Stimulated activated CD8-positive, alpha-beta memory T cell treated with anti-CD3 and anti-CD28 coated beads, Interleukin-12 subunit alpha, Interleukin-12 subunit beta, amount 100 ng/mL, for 4 hours (primary cell): ENCODE measurements at places on chromosomes 3 and 15.
A peak's percentile ranks its signal among the peaks of the same experiment; 100 is the strongest.

- no peak for DNase-seq
These were observed 16.3 kb downstream of the SLC35G2 start for GRCh38 chr3:136835089-136835812.

GRCh38 chr3:72862314-72863090 is 14.3 kb upstream of the SHQ1 start:
- DNase-seq, result no peak

GRCh38 chr3:120498556-120499346 is 48.0 kb upstream of the FSTL1 start:
- no peak for DNase-seq

- DNase-seq, result no peak
These were observed 3.4 kb upstream of the FAM43A start for GRCh38 chr3:194682189-194682693.

DNA sequence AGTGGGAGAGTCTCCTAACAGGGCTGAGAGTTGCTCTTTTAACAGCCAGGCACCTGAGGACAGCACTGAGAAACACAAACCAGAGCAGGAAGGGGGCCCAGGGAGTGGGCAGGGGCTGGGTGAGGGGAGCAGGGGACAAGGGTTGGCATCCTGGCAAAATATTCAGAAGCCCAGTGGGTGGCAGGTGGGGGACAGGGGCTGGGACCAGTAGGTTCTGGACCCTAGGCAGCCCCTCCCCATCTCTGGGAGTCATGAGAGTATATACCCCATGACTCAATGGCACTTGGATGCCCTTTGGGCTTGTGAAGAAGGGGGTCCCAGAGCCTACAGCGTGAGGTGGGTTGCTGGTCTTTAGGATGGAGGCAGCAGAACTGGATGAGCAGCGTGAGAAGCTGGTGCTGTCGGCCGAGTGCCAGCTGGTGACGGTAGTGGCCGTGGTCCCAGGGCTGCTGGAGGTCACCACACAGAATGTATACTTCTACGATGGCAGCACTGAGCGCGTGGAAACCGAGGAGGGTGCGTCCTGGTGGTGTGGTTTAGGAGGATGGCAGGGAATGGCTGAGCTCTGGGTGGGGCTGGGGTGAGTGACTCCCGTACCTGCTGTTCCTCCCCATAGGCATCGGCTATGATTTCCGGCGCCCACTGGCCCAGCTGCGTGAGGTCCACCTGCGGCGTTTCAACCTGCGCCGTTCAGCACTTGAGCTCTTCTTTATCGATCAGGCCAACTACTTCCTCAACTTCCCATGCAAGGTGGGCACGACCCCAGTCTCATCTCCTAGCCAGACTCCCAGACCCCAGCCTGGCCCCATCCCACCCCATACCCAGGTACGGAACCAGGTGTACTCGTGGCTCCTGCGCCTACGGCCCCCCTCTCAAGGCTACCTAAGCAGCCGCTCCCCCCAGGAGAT is 24.2 kb downstream of the NBEAL2 start:
- no peak for DNase-seq

DNA sequence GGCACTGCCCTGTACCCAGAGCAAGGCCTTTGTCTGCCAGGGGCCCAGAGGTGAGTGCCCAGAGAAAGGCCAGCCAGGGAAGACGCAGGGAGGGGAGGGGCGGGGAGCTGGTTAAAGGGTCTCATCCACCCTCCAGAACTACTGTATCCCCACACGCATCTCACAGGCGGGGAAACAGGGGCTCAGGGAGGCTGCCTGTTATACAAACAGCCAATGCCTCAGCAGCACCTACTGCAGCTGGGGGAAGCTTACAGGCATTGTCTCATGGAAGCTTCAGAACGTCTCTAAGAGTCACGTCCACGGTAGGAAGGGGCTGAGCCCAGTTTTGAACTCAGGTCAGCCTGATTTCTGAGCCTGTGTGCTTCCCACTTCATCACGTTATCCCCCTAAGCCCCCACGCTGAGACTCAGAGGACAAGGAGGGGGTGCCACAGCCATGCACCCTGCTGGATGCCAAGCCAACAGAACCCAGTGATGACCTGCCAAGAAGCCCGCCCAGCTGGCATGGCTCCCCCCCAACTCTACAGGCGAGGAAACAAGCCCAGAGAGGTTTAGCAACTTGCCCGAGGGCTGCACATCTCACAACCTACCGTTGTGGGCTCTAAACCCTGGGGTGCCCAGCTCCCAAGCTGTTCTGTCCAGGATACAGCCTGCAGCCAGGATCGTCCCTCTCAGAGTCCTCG is 54.5 kb downstream of the IQSEC1 start:
- DNase-seq, result no peak

GRCh38 chr15:89410039-89410435 is 75.4 kb upstream of the POLG start:
- no peak for DNase-seq

DNA sequence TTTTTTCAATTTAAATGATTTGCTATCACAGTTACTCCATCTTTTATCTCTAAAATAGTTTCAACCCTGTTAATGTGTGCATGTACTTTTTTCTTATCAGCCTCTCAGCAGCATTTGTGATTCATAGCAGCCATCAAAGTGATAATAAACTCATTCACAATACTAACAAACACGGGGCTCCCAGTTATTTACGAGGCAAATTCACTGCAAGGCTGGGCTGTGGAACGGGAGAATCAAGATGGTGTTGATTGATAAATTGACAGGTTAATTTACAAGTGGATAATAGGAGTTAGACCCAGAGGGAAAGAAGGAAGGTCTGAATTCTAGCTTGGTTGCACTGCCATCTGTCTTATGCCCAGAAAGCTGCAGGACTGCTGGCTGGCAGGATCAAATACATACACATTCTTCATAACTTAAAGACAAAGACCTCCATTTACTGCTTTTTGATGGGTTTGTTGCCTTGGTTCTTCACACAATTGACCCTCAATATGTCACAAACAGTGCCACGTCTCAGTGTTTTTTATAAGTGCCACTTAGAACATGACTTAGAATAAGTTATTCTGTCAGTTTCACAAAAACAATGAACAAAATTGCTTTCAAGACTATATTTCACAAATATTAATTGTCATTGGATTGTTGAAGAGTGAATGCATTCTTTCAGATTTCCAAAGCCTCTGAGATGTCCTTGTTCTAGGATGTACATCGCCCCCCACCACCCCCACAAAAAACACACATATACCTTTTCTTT is 562.8 kb downstream of the NR2F2 start:
- no peak for DNase-seq

DNA sequence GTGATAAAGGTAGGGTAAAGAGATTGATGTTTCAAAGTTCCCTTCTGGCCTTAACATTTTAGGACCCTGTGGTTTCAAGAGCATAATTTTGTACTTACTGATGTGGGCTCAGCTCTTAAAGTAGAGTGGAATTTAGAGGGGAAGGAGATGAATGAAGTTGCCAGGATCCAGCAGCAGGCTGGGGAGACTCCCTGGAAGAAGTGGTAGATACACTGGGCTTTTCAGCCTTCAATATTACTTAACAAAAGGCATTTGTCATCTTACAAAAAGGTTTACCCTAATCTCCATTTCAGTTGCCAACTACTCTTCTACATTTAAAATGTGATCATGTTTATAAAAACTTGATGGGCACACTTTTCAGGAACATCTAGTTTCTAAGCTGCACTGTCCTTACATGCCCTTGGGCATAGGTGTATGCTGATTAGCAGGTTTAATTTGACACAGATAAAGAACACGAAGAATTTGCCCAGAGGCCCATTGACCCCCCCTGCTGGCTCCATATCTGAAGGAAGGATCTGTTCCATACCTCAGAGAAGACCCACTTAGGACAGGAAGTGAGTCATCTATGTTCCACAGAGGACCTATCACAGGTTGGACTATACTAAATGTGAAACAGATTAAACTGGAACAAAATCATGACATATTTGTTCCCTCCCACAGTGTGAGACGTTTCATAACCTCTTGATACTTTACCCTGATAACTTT is 93.0 kb upstream of the LPP start:
- peak; percentile 29 for DNase-seq

DNA sequence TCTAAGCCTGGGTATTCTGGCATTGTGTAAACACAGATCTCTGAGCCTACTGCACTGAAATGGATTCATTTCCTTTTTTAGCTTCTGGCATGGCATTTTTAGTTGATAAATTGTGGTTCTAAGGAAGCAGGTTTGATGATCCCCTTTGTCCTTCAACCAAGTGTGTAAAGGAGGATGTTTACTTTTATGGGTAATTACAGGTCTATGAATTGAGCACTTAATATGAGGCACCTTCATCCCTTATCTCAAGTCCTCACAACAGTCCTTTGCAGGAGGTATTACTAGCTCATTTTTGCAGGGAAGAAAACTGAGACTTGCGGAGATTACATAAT is 30.8 kb upstream of the ZBTB38 start:
- no peak for DNase-seq

- DNase-seq, result no peak
These were observed 88.7 kb downstream of the ARIH1 start for GRCh38 chr15:72562878-72563277.

DNA sequence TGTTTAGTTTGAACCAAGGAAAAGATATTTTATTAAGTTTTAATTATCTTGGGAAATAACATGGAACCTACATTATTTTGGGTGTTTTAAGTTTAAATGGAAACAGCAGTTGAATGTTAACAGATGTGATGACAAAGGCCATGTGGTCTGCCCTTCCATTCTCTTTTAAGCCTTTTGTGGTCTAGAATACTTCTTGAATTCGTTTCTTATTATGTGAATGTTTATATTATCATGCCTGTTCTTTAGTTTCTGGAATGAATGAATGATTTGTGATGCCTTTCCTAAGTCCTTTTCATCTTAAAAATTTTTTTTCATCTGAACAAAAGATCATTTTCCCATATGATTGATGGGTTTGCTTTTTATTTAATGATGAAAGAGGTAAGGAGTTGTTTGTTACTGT is 44.6 kb downstream of the SNRK start:
- DNase-seq, result no peak

DNA sequence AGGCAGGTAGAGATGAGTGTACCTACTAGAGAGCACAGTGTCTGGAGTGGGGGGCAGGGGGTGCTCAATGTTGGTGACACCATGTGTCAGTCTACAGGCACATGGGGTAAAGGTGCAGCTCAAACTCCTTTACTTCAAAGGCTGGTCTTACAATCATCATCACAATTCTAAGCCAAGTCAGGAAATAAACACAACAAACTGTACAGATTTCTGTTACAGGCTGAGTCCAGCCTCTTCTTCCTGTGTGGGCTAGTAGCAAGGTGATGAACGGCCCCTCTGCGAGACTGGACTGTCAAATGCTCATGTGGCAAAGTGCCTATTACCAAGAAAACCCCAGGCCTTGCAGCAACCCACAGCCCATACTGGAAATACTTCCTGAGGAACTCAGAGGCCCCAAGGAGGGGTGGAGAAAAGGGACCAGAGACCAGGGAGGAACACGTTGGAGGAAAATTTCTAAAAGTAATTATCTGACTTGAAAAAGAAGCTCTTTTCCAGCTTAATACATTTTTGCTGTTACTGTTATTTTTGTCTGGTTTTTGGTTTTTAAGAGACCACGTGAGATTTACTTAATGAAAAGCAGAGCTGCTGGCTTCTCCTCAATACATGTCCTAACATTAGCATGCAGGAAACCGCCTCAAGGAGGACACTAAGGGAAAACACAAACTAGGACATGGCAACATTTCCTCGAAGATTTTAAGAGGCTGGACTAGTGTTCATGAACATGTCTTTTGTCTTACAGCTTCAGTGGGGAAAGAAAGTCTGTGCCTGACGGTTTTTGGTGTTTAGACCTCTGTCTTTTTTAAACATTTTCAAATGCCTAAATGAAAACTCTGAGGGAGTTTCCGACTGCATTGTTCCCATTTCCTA is 29.5 kb downstream of the TBC1D2B start:
- no peak for DNase-seq

DNA sequence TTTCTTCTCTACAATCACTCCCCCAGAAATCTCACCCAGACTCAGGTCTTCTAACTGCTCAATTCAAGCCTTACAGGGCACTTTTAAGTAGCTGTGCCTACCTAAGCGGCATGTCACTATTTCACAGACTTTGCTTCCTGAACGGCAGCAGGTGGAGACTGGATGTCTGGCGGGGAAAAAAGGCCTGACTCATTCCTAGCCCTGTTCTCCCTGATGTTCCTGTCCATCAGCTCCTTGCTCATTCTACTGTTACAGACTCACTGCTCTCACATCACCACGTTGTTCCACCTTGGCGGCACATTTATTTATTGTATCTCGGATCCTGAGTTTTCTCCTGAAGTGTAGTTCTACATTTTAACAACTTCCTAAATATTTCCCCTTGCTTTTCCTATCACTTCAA is 52.6 kb upstream of the ATP11B start:
- DNase-seq, result no peak

DNA sequence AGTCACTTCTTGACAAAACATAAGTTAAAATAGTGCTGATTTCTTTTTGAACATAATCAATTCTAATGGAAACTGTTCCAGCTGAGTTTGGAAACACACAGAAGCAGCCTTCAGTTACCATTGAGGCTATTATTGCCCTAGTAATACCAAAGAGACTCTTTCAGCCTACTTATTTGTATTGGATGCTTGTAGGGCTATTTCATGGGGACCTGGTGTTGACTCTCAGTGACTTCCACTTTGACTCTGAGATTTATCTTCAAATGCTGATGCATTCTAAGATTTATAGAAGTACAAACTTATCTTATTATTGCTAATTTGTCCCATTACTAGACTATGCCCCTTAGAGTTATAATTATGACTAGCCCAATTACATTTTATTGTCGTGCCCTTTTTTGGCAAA is 67.4 kb downstream of the CMSS1 start:
- no peak for DNase-seq
